ENCODE measurements at places on chromosomes 5 and 9.
A peak's percentile ranks its signal among the peaks of the same experiment; 100 is the strongest.

DNA sequence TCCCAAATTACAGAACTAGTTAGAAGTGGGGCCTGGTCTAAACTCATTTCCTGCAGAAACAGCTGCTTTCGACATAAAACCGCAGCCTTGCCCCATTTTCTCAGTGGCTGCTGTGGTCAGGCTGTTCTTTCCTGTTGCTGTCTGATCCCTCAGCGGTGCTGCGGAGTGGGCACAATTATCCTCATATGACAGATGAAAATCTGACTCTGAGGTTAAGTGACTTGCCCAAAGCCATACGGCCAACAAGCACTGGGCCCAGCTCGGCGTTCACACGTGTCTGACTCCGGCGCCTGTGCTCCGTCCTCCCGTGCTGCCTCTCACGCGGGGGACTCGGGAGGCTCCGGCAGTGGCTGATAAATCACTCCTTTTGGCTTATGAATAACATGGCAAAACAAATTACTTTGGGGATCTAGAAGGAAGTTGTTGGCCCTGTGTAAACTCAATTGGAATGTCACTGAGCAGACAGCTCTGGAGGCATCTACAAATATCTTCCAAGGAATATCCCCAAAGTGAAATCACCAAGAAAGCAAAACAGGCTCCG is 142.6 kb upstream of the LMX1B start:
- DNase-seq: peak; percentile 43

GRCh38 chr9:83270116-83270515 is 207.2 kb upstream of the RASEF start:
- DNase-seq: no peak

- peak; percentile 29 for DNase-seq
These were observed 95.7 kb downstream of the TTC39B start for GRCh38 chr9:15211160-15211814.

DNA sequence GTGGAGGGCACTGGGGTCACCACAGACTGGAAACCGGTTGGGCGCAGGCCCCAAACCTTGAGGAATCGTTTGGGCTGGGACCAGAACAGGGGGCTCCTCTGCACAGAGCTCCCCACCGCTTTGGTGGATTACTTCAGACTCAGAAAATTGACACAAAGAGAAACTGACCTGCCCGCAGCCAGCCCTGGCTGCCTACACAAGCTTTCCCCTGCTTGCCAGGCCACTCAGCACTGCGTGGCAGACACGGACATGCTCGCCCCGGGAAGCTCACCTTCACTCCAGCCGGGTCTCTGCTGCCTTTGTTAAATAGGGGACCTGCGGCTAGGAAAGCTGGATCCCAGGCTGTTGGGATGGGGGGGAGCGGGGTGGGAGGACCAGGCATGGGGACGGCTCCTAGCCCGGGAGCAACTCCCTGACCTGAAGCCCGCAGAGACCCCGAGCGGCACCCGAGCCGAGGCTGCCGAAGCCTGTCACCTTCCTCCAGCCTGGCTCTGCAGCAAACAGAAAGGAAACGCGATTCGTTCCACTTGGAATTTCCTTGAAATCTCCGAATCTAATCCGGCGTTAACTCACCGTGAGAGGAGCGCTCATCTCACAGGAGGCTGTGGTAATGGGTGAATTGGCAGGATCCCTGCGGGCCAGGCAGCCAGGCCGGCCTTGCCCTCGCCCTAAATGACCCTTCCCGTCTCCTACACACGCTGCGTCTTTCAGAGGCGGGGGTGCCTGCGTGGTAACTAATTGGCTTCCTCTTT is 8.8 kb downstream of the PAX5 start:
- no peak for DNase-seq

DNA sequence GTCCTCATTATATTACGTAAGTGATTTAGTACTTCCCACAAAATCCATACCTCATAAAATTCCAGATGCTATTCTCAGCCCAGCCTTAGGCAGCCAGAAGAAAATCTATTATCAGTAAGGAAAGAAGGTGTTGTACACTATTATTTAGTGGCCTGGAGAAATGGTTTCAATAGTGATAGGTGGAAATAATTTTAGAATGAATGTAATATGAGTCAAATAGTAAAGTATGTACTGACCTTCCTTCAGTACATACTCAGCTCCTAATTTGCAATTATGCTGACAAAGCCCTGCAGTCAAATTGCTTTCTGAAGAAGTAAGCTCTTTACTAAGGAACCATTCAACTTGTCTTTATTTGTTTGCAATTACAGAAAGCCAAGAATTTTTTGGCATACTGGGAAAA is 409.2 kb downstream of the HTR1A start:
- DNase-seq: no peak

DNA sequence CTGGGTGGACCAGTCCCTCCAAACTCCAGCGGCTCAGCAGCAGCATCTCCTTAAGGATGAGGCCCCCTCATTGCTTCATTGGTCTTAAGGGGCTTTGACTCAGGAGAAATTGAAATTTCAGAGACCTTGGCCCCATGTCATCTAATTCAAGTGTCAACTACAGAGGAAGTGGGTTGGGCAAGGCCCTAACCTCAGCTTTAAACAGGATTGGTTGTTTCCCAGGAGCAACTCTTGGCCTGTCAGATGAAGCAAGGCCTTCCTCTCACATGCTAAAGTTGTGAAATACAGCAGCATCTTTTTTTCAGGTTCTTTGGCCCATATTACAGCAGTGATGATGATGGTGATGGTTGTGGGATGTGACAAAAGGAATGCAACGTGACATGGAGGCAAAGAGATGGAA is 348.3 kb downstream of the ICE1 start:
- DNase-seq: no peak

- no peak for DNase-seq
These were observed 119.4 kb downstream of the PDE8B start for GRCh38 chr5:77329664-77330430.

GRCh38 chr5:165665735-165666400 is 2160.4 kb downstream of the MAT2B start:
- no peak for DNase-seq

DNA sequence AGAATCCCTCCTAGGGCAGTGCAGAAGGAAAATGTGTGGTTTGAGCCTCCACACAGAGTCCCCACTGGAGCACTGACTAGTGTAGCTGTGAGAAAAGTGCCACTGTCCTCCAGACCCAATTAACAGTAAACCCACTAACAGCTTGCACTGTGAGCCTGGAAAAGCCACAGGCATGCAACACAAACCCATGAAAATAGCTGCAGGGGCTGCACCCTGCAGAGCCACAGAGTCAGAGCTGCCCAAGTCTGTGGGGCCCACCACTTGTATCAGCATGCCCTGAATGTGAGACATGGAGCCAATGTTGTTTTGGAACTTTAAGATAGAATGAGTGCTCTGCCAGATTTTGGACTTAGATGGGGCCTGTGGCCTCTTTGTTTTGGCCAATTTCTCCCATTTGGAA is 119.8 kb upstream of the CDH9 start:
- no peak for DNase-seq
